NCI-H1105 (cell line): ENCODE measurements at places on chromosomes 7 and 10.

- no peak for DNase-seq
These were observed 324.9 kb downstream of the AGMO start for GRCh38 chr7:15236952-15237351.

GRCh38 chr10:103277713-103278536, 987 bp downstream of the INA start:
- no peak for DNase-seq

DNA sequence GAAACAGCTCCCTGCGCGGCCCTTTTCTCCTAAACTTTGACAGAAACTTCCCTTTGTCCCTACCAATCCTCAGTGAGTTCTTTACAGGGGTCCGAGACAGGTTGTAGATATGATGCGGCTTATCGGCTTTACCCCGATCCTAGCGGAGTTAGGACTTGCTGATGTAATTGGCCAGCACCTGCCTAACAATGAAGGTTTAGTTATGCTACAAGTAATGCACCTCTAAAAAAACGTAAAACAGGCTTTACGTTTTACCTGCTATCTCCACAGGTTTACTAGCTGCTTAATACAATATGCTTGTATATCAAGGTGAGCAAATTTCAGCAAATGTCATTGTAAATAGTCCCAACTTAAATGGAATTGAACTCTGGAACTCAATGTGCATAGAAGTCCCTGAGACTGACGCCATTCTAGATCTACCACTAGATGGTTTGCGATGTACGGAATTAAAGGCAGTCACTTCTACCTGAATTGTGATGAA, 697 bp upstream of the SNX13 start:
- DNase-seq: peak; percentile 48

GRCh38 chr7:15007507-15007906, 105.0 kb upstream of the DGKB start:
- DNase-seq: no peak

DNA sequence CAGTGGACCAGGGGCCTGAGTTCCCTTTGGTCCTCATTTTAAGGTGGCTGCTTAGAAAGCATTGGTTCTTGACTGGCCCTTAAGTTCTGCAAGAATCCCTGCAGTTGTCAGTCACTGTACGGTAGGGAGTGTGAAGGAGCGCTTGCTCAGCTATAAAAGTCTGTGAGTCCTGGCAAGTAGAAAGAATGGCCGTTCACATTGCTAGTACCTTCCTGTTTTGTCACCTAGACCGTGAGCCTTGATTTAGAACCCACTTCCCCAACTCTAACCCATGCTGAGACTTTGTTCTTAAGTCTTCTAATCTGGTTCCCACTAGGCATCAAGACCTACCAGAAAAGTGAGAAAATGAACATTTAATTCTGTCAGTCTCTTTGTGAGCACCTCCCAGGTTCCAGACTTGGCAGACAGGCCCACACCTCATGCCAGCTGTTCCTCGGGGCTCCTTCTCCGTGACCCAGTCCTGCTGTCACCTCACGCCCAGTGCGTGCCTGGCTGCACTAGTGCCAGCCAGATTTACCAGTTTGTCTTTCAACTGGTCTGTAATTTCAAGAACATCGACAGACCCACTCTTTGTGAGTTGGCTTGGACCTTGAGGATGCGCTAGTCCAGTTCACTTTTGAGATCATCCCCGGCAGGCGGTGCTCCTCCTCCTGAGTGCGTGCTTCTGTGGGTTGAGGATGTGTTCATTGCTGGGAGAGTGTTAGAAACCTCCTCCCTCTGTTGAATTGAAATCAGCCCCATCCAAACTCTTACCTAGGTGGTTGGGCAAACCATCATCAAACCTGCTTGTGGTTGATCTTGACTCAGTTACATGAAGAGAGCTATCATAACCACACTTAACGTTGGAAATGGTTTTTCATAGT, 78.5 kb downstream of the SHH start:
- DNase-seq: no peak
